ENCODE measurements at places on chromosomes 12 and 14.

DNA sequence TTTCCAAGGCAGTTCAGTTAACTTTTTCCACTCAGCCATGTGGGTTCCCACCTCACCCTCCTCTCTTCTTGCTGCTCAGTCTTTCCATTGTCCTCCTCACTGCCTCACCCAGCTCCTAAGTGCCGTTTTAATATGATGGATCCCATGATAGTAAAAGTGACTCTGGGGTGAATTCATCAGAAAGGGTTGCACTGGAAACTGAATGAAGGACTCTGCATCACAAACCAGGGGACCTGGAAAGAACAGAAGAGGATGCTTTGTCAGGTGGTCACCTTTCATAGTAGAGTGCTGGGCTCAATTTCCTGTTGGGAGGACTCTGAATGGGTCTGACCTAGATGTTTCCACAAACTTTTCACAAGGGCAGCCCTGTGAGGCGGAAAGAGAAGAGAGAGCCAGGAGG is 67.8 kb upstream of the SLC8A3 start:
- DNase-seq, result no peak

GRCh38 chr12:128551266-128551665 is 272.5 kb downstream of the SLC15A4 start:
- DNase-seq, result no peak

DNA sequence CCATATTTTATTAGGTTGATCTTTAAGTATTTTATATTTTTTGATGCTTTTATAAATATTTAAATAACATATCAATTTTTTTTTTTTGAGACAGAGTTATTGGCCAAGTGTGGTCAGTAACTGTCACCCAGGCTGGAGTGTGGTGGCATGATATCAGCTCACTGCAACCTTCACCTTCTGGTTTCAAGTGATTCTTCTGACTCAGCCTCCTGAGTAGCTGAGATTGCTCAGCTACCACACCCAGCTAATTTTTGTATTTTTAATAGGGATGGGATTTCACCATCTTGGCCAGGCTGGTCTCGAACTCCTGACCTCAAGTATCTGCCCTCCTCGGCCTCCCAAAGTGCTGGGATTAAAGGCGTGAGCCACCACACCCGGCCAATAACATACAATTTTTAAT is 71.1 kb downstream of the FUT8 start:
- no peak for DNase-seq

GRCh38 chr14:61656341-61656740 is 39.0 kb upstream of the HIF1A start:
- DNase-seq, result no peak

GRCh38 chr12:25677232-25677937 is 124.3 kb upstream of the LMNTD1 start:
- DNase-seq, result no peak

DNA sequence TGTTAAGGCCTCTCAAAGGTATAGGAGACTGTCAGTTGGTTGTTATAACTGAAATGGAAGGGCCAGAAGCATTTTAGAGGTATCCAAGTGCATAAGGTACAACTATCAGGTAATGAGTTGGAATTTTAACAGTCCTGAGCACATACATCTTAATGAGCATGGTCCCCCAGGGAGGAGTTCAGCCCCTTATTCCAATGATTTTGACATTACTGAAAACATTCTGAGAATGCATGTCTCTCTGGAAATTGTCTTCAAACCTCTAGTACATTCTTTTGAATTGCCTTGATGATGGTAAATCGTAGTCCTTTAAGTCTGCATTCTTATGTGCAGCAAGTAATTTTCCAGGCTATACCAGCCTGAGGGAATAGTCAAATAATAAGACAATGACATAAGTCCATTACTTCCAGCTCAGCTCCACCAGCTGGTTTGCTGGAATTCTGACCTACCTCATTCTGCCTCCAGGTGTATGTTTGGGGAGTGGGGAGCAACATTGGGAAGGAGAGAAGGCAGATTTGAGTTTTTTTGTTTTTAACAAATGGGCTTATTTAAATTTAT is 239.2 kb downstream of the MSRB3 start:
- no peak for DNase-seq

- DNase-seq, result no peak
Observed at GRCh38 chr12:54564768-54565167, 15.4 kb downstream of the PDE1B start.

GRCh38 chr14:49909016-49909415 is 16.1 kb downstream of the ARF6 start:
- DNase-seq, result no peak

GRCh38 chr14:60160422-60160821 is 4.8 kb downstream of the DHRS7 start:
- DNase-seq, result no peak

- no peak for DNase-seq
Observed at GRCh38 chr12:39435531-39435930, 7.4 kb downstream of the KIF21A start.

- DNase-seq, result no peak
Observed at GRCh38 chr14:30287579-30288445, 271.1 kb upstream of the G2E3 start.

DNA sequence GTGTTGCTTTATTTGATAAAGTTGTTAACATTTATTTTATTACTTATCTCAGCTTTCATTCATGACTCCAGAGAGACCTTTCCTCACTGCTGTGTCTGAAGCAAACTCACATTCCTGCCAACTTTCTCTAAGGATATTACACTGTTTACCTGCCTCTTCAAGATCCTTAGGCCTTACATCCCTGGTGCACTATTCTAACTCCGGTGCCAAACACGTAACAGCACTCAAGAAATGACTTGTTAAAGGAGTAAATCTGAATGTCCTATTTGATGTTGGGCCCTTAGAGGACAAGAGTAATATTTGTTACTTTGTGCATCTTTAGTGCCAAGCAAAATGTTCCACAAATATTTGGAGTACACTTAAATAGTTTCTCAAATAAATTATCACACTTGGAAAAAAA is 324.1 kb upstream of the FLRT2 start:
- DNase-seq, result no peak

- no peak for DNase-seq
Observed at GRCh38 chr14:94374749-94375260, 13.6 kb downstream of the SERPINA1 start.

DNA sequence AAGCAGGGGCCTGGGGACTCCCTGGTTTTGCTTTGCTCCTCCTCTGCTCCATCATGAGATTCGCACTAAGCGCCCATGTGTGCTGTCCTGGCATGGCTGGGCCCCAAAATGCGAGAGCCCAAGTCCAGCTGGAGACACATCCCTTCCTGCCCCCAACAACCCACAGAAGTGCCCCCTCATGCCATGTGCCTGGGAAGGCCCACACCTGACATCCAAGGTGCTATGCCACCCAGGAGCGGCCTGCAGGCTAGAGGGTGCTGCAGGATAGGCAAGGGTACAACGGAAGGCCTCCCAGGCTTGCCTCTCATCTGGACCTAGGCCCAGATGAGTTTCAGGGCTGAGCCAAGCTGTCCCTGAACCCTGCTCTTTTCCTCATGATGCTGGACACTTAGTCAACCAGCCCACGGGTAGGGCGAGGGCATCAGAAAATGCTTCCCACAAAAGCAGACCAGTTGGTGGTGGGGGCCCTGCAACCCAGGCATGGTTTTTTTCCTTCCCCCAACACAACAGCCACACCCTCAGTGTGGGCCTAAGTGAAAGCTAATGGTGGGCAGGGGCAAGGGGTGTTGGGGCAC is 13.2 kb upstream of the KRT80 start:
- no peak for DNase-seq

DNA sequence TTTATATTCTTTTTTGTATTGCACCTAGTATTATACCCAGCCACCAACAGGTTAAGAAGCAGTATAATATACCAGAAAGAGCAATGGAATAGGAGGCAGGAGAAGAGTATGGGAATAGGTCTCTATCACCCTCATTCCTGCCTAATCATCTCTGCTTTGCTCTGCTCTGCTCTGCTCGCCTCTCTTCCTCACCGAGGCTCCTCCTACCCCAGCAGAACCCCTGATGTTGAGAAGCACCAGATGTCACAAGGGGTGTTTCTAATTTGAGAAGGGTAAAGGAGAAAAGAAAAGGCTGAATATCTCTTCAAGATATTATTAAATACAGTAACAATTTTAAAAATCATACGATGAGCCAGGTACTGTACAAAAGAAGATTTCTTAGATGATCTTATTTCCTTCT is 89.0 kb downstream of the STON2 start:
- no peak for DNase-seq

DNA sequence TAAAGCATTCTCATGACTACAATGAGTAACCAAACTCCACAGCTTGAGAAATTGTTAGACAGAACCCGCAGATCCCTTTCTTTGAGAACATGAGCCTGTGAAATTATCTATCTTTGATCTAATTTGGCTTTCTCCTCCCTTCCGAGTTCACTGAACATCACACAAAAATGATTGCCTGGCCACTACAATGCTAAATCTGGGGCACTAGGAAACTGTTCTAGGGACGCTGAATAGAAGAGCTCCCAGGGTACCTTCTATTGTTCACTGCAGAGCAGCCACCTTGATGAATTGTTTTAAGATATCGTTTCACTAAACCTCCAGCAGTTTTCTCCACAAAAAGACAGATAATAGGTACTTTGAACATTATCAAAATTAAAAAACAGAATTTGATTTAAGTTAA is 47.5 kb downstream of the SINHCAF start:
- DNase-seq, result no peak

- DNase-seq, result no peak
Observed at GRCh38 chr14:56552615-56553014, 27.0 kb upstream of the TMEM260 start.

GRCh38 chr12:96501908-96502307 is 12.5 kb downstream of the CFAP54 start:
- no peak for DNase-seq

GRCh38 chr14:104447750-104448149 is 131.8 kb upstream of the C14orf180 start:
- no peak for DNase-seq

- no peak for DNase-seq
Observed at GRCh38 chr12:64175254-64175945, 46.7 kb downstream of the KICS2 start.

GRCh38 chr12:42582050-42582449 is 7.5 kb downstream of the PRICKLE1 start:
- no peak for DNase-seq

DNA sequence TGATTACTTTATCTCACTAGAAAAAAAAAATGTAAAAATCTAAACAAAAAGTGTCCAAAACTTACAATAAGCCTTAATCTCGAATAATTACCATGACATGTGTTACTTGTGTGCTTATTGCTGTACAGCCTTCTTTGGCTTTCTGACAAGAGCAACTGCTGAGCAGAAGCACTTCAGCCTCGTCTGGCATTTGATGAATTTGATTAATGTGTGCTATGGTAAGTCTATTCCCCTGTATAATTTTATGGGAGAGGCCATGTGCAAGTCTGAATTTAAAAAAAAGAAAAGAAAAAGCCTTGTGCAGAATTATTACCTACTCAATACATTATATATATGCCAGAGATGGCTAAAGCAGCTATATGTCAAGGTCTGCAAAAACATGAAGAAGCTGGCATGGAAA is 113.9 kb downstream of the AEBP2 start:
- peak; percentile 20 for DNase-seq

DNA sequence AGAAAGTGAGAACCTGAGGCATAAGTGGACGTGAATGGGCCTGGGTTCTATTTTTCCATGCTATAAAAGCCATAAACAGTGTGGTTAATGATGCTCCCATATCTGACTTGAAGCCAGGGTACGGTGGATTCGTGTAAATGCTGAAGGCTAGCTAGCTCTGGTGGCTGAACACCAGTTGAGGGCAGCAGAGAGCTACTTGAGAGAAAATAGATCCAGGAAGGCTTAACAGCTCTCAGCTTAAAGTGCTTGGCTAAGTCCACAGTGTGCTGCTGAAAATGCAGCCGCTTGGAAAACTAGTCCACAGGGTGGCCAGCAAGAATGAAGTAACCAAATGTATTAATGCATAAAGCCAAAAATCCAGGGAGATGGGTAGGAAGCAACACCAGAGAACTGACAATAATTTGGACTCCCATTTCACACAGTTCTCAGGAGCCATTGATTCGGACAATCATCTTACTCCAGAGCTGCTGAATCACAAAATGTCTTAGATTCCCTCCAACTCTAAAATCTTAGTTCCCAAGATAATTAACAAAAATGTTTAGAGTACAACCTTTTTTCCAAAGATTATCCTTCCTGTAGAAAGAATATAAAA is 15.0 kb upstream of the FOXG1 start:
- peak; percentile 83 for DNase-seq

DNA sequence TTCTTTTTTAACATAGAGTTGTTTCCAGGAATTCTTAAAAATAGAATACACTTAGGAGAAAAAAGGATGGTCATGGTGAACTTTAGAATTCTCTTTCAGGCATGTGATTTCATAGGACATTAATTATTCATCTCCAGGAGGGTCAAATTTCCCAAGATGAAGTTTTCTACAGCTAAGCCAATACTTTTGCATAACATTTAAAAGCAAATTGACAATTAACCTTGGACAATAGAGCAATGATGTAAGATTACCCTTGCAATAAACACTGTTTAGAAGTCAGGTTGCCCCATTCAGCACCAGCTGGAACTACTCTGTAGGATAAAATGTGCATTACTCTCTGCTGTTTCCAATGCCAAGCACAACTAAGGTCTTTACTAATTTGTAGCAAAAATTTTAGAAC is 49.5 kb downstream of the SIX1 start:
- DNase-seq, result no peak

- no peak for DNase-seq
Observed at GRCh38 chr12:118925407-118925806, 55.9 kb upstream of the SRRM4 start.

DNA sequence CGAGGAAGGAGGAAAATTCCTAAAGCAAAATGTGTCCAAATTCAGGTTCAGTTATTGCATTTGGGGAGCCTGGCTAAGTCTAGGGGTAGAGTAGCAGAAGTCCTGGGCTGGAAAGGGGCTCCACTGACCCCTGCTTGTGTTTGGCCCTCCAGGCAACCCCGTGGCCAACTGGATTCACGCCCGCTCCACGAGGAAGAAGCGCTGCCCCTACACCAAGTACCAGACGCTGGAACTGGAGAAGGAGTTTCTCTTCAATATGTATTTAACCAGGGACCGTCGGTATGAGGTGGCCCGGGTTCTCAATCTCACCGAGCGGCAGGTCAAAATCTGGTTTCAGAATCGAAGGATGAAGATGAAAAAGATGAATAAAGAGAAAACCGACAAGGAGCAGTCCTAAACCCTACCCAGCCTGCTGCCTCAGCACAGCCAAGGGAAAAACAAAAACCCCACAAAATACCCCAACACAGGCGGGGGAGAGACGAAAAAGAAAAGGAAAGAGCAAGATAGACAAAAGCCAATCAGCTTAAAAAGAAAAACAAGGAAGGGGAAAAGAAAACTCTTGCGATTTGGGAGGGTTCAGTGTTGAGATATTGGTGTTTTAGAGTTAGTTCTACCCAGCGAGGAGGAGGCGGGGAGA is 2.4 kb downstream of the HOXC9 start:
- DNase-seq, result no peak

GRCh38 chr12:91189516-91189915 is 6.9 kb upstream of the DCN start:
- no peak for DNase-seq

Data from NCI-H2081 (cell line).